Right forelimb (tissue), 1 donor: ENCODE measurements at places on chromosomes 2 and 18.
A peak's percentile ranks its signal among the peaks of the same experiment; 100 is the strongest.

DNA sequence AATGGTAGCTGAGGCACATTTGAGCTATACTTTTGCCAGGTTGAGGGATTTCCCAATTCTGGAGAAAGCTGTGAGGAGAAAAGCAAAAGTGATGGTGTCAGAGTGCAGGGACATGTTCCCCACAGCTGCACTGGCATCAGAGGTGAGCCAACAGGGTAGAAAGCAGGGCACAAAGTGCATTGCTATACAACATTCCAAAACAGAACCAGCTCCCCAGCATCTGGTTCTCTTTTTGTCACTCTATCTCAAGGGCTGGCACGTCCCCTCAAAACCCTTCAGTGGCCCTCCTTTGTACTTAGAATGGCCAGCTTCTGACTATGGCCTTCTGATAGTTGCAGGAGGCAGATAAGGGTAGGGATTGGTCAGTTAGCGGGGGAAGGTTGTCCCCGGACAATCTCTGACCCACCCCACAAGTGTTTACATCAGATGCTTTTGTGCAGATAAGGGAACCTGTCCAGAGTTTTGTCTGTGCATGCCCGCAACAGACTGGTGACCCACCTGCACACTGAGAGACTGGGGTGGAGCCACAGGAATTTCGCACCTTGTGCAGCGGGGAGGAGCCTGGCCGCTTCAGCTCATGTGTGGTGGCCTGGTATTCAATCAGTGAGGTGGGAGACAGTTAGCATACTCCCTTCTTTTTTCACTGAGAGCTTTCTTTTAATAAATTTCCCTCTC lies 31.0 kb upstream of the TMEM17 start:
- no peak for DNase-seq

GRCh38 chr2:159773426-159773825 lies 24.6 kb downstream of the CD302 start:
- no peak for DNase-seq

DNA sequence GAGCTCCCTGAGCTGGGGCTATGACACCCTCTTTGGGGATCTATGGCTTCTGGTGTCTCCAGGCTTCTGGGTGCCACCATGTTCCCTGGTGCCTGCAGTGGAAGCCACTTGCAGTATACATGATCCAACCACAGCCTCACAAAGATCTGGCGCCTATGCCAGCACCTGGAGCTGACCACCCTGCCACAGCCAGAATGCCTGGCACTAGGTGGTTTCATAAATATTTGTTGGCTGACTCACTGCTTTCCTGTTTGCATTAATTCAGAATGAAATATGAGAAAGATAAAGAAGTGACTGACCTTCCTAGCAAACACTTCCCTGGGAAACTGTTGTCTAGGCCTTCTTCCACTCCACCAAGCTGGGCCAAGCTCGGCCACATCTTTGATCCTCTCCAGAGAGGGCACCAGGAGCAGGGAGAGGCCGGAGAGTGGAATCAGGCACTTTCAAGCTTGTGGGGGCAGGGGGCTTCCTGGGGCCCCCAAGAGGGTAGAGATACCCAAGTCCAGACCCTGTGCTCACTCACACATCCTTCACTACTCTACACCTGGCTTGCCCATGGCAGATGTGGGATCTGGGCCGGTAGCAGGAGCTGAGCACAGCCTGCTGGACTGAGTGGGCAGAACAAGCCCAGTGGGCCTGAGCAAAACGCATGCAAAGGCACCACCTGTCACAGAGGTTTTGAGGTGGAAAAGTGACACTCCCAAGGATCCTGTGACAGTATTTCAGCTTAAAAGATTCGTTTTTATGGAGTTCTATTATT lies 565.7 kb downstream of the SLC4A3 start:
- DNase-seq: no peak

GRCh38 chr2:105344704-105345345 lies 7.5 kb downstream of the C2orf49 start:
- no peak for DNase-seq

DNA sequence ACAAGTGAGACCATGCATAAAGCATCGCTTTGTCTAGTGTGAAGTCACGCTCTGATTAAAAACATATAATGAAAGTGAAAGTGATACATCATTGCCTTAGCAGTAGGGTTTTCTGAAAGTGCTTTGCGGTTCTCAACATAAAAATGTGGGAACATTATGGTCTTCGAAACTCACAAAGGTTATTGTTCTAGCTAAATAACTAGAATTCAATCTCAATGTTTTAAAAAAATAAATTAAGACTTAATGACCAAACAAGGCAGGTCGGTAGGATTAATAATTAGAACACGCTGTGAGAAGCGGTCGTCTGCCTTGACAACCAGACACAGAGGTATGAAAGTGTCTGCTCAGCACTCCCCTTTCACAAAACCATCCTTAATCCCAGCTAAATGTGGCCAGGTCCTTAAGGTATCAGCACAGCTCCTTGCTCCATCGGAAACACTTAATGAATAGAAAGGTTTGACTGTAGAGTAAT lies 42.2 kb downstream of the KLHL14 start:
- DNase-seq: no peak

DNA sequence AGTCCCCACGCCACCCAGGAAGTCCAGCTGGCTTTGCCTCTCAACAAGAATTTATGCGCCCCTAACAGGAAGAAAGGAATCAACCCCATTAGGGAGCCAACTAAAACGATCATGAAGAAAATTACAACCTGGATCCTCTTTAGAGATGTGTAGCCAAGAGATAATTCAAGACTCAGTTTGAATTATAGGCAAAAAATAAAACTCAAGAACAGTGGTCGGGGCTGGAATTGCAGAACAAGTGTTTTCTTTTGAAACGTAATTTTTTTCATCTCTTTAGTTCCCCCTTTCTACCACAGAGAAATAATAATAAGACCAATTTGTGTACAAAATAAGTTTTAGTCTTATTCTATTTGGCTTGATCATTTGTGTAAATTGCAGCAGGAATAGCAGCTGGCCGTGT lies 22.4 kb downstream of the PDCD1 start:
- DNase-seq: no peak

DNA sequence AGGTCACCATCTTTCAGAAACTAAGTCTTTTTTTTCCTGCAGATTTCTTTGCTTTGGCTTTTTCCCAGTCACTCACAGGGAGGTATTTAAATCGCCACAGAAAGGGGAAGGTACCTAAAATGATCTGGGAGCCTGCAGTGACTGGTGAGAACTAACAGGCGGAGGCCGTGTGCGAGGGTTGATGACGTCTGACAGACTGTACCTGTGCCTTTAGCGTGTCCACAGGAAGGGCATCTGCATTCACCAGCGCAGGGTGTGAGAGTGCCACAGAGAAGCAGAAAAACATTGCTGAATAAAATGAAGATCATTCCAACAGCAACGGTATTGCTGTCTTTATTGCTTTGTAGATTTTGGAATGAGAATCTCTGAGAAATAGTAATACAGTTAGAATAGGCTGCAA lies 5.7 kb downstream of the CTDP1 start:
- DNase-seq: no peak

DNA sequence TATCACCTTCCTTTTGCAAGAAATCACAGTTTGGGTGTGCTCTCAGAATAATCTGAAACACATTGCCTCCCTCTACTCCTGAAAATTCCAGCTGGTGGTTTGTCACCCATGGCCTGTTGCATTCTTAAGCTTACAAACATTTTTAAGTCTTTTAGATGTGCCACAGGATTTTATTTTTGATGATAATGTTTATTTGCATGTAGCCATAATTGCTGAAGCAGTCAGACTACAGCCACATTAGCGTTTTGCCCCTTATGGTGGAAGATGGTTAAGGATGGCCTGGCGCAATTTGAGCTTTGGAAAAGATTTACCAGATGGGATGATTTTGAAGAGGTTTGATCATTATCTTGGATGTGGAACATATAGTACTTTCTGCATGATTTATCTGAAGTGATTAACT lies 439.5 kb downstream of the MEIS1 start:
- no peak for DNase-seq

- no peak for DNase-seq
Measured at GRCh38 chr2:204268458-204268857, 276.8 kb upstream of the PARD3B start.

DNA sequence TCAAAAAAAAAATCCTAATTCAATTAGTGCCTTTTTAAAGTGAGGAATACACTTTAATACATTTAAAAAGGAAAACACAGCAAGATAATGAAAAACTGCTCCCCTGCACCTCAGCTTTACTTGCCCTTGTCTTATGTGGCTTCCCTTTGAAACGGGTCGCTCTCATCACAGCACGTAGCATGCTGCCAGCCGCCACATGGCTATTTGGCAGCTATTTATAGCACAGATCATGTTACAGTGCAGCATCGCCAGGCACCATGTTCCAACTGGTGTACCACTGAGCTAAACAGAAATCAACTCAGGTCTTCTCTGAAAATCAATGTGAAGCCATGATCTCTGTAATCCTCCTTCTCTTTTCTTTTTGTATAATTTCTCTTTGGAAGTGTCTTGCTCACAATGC lies 65.1 kb downstream of the TMEM182 start:
- no peak for DNase-seq

DNA sequence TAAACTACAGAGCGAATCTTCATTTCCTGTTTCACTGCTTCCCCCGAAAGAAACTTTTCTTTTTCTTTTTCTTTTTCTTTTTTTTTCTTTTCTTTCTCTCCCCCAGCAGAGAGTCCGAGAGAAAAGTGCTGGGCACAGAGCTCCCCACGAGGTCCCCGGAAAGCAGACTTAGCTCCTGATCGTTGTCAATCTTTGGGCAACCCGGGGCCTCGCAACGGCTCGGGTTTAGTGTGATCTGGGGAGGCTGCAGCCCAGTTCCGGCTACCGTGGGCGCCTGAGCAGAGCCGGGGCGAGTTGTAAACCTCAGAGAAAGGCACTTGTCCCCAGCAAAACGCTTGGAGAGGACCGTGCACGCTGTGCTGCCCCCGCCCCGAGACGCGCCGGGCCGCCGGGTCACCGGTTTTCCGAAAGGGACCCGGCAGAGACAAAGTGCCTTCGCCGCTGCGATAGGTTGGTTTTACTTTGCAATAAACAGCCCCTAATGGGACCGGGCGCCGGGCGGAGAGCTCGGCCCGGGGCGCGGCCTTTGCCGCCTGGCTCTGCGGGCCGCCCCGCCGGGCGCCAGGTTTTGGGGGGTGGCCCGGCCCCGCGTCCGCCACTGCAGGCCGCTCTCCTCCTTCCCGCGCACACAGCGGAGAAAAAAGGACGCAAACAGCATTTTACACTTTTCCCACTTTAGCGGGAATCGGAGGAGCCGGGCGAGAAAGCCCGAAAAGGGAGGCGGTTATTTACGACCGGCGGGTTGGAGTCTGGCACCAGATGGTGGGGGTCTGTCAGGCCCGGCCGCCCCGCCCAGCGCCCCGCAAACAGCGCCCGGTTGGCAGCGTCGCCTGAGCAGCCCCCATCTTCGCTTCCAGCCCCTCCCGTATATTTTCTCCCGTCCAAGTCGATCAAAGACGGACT lies 136.0 kb downstream of the INSIG2 start:
- peak; percentile 70 for DNase-seq

- DNase-seq: no peak
Measured at GRCh38 chr18:35050028-35050546, 8.9 kb downstream of the MAPRE2 start.
